ENCODE measurements at places on chromosomes 1 and 21.

GRCh38 chr1:12604114-12604874 is 13.7 kb downstream of the DHRS3 start:
- DNase-seq, result peak; percentile 90

DNA sequence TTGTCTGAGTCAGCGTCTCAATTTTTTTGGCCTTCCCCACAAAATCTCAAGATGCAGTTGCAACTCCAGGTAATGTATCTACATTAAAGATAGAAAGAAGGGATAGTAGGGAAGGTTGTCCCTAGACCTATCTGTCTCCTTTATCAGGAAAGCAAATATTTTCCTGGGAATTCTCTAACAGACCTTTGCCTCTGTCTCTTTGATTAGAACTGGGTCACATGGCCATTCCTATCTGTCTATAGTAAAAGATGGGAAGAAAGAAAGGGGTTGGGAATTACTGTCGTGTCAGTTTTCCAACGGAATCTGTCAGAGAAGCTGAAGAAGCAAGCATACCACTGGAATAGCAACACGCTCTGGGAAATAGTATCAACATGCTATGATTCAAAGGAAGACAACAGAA is 48.7 kb downstream of the ZNF326 start:
- DNase-seq, result no peak

GRCh38 chr1:32878183-32878582 is 7.5 kb upstream of the FNDC5 start:
- no peak for DNase-seq

DNA sequence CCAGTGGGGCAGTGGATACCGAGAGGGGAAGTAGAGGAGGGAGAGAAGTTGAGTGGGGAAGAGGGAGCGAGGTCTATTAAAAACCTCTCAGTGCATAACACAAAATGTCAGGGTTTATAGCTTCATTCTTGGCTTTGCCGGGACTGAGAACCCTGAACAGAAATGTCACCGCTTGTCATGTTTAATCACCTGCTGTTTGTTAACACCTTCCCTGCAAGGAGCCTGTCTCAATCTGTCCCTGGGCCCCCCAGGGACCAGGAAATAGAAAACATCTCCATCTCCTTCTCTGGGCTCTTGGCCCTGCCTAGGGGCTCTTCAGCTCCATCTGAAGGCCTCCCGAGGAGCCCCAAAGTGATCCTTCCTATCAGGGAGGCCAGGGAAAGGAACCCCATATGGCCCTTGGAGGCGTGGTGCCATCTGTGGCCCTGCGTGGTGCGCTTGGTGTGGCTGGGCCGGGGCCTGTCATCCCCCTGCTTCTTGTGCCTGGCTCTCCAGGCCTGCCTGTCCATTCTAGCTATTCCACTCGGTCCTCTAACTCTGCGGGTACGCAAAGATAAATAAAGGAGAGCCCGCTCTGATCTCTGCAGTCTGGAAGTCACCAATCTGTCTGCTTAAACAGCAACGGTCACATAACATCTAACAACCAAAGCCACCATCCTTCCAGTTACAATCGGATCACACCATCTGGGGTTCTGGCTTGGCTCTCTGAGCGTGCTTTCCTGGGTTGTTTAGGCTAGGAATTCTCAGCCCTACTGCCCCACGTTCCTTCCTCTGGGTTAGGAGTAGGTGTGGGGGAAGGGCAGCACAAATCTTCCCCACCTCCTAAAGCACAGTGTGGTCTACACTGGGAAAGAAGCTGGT is 113.8 kb downstream of the CASZ1 start:
- DNase-seq, result no peak

- no peak for DNase-seq
These were observed 12.8 kb upstream of the CTSS start for GRCh38 chr1:150778409-150778808.

- no peak for DNase-seq
These were observed 65.1 kb downstream of the DISC1 start for GRCh38 chr1:231691618-231692259.

DNA sequence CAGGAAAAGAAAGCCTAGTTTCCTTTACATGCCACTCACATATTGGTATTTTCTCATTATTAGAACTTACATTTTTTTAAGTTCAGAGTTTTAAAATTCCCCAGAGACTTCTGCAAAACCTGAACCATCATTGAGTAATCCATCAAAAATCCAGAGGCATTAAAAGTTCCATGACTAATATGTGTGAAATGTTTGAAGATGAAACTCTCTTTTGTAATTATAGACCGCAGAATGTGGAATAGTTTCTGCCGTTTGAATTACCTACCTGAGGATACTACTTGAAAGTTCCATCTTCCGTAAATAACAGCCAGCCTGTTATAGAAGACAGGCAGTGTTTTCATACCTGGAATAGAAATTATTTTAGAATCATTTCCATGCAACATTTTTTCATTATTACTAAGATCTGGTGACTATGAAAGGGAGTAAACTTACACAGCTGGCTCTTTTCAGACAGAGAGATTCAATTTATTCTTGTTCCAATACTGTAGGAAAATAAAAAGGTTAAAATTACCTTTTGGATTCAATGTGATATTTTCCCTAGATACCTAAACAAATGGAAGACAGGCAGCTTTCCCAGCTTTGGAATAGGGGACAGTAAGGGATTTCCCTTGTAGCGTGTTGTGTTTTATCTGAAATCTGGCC is 131.4 kb downstream of the ST6GALNAC5 start:
- peak; percentile 8 for DNase-seq

- DNase-seq, result no peak
These were observed 7.0 kb downstream of the TNFRSF18 start for GRCh38 chr1:1199141-1199960.

GRCh38 chr1:207904391-207904790 is 6.5 kb downstream of the CD34 start:
- no peak for DNase-seq

DNA sequence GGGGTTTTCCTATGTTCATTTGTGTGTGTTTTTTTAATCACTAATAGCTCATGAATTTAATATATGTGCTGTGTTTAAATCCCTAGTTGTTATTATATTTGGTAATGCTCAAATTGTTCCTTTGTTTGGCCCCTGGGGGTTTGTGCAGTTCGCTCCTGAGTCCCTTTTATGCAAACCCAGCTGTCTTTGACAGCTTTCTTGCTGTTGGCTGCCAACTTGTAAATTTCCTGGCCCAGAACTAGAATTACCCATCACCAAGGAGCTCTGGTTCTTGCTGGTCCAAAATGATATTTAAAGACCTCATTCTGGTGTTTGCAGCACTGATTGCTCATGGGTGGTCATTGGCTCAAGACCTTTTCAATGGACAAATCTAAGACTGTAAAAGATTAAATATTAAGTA is 39.6 kb upstream of the PGBD5 start:
- DNase-seq, result no peak

- no peak for DNase-seq
These were observed 38.8 kb downstream of the RPL5 start for GRCh38 chr1:92870591-92870990.

- no peak for DNase-seq
These were observed 34.0 kb upstream of the SLC45A3 start for GRCh38 chr1:205714190-205714905.

GRCh38 chr1:35564884-35565741 is 7.5 kb downstream of the NCDN start:
- no peak for DNase-seq

DNA sequence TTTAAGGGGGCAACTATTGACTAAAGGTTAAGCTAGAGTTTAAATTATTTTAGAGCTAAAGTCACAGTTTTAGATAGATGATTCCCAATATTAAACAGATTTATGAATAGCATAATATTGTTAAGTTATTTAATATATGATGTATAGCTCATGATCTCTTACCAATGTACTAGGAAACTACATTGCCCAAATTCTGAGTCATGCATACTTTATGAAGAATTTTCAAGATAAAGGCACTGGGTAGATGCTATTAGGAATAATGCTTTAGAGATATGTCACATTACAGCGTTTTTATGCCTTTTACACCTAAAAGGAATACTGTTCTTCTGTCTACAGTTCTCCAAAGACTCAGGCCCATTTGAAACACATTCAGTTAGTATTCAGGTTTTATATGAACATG is 215.1 kb downstream of the NCAM2 start:
- no peak for DNase-seq

DNA sequence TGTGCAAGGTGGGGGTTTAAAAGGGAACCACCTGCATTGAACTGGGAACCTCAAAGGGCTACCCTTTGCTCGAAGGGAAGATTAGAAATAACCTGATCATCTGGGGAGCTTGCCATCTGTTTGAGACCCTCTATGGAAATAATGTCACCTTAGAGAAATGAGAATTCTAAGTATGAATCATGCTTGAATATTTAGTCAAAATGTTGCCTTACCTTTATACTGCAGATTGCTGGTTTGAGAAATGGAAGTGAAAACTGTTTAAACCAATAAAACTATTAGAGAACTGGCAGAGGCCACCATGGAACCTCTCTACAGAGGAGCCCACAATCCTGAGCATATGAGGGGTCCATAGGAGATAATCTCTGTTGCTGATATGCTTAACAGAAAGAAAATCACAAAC is 131.2 kb upstream of the FAM78B start:
- DNase-seq, result no peak

GRCh38 chr21:14725219-14725618 is 179.1 kb upstream of the SAMSN1 start:
- DNase-seq, result no peak

- no peak for DNase-seq
These were observed 29.1 kb downstream of the RIPK4 start for GRCh38 chr21:41737651-41738324.

DNA sequence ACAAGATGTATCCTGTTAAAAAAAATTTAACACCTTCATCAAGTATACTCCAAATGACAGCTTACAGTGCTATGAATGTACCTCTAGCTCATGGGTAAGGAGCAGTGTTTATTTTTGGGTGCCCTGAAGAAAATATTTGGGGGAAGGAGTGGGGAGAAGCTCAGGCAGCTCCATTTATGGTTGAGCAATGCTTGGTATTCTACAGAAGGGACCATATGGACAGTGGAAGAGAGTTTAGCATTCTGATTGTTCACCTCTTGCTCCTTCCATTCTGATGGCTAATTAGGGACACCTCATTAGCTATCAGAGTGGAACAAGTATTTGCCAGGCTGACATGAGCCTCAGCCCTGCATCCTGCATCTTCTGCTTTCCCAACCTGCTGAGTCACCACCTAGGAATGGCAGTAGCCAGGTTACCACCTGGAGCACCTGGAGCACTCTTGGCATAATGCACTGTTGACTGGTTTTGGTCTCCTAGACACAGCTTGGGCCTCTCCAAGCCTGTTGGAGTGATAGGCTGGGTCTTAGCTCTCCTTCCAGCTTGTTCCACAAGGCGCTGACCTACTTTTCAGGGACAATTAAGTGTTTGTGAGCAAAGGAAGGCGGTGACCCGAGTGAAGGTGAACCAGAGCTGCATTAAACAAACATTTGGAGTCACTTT is 62.0 kb upstream of the MACF1 start:
- no peak for DNase-seq

DNA sequence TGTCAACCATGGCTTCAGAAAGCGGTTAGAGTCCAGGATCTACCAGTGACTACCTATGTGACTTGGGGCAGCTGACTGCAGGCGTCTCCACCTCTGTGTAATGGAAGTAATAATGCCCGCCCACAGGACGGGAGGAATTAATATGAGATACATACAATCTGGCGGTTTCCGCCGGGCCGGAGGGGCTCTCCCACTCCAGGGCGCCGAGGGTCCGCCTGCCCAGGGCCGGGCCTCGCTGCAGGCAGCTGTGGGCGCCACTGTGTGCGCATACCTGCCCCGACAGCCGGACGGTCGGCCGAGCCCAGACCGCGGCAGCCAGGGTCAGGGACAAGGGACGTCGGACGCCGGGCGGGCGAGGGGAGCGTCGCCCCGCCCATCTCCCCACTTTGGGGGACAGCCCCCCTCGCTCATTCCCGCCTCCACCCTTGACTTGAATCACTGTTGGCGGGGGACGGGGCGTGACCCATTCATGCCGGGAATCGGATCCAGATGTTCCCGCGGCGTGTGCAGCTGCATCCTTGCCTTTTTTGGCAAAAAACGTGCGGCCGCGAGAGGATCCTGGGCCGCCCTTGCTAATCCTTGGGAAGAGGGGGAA is 6.0 kb upstream of the SF3A3 start:
- DNase-seq, result peak; percentile 84

- no peak for DNase-seq
These were observed 47.9 kb upstream of the CNN3 start for GRCh38 chr1:94974824-94975223.
